ENCODE measurements at places on chromosomes 4 and X.

- H3K27ac ChIP-seq: no peak overlapping the region
- no peaks in the 10 kb centered on the region for H3K36me3 ChIP-seq
- H3K27me3 ChIP-seq: peaks cover 6% of the 10 kb centered on the region
Measured at GRCh38 chr4:48827622-48828021, 3.3 kb upstream of the OCIAD1 start.

- no peak overlapping the region for H3K4me3 ChIP-seq
- no peaks in the 10 kb centered on the region for H3K27me3 ChIP-seq
- H3K27ac ChIP-seq: no peak overlapping the region
- no peaks in the 10 kb centered on the region for H3K4me1 ChIP-seq
- H3K36me3 ChIP-seq: no peaks in the 10 kb centered on the region
Measured at GRCh38 chrX:13854003-13854402, 37.1 kb upstream of the GPM6B start.

- H3K4me3 ChIP-seq: no peak overlapping the region
- DNase-seq: no peak
- no peaks in the 10 kb centered on the region for H3K4me1 ChIP-seq
- no peaks in the 10 kb centered on the region for H3K27me3 ChIP-seq
- no peak overlapping the region for H3K27ac ChIP-seq
Measured at GRCh38 chr4:181582595-181582994, 660.6 kb upstream of the TENM3 start.

DNA sequence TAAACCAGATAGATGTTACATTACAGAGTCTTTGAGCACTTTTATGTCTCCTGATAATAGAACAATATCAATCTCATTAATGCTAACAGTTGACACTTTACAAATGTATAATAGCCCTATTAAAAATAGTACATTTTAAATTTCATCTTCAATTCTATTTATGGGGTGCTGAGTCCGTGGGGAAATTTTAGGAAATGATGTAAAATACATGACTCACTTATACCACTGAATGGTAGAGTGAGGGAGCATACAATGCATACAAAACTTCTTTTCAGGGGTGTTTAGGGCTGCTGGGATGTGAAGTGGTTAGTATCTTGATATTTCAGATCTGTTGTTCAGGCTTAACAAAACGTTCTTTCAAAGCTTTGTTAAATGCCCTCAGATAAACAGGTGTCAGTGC is 696.2 kb downstream of the TRAM1L1 start:
- H3K27ac ChIP-seq: no peak overlapping the region
- H3K4me3 ChIP-seq: no peak overlapping the region
- no peaks in the 10 kb centered on the region for H3K27me3 ChIP-seq
- H3K4me1 ChIP-seq: no peaks in the 10 kb centered on the region

DNA sequence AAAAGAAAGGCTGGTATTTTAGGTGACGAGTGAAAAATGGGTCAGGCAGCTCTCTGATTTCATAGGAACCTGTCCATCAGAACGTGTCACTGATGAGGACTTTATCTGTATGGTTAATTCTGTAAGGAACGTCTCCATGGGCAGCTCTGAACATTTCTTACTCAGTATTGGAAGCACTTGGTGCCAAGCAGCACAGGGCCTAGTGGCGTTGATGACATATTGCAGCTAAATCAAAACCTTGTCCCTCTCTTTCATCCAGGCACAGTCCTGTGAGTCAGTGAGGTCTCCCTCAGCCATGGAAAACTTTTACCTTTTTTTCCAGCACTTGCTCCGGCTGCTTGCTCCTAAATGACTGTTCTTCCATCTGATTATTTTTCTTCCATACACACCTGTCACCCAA is 301.9 kb downstream of the DHX15 start:
- no peak overlapping the region for H3K4me3 ChIP-seq
- H3K27ac ChIP-seq: no peak overlapping the region
- H3K27me3 ChIP-seq: peaks cover 7% of the 10 kb centered on the region
- DNase-seq: no peak

GRCh38 chr4:140884431-140885058 is 128.4 kb upstream of the TBC1D9 start:
- no peak overlapping the region for H3K27ac ChIP-seq
- no peaks in the 10 kb centered on the region for H3K4me1 ChIP-seq
- DNase-seq: peak; percentile 29
- no peak overlapping the region for H3K4me3 ChIP-seq
- no peaks in the 10 kb centered on the region for H3K27me3 ChIP-seq

- no peak overlapping the region for H3K27ac ChIP-seq
- H3K4me3 ChIP-seq: no peak overlapping the region
- no peaks in the 10 kb centered on the region for H3K27me3 ChIP-seq
Measured at GRCh38 chr4:108311313-108311712, 142.6 kb upstream of the LEF1 start.

DNA sequence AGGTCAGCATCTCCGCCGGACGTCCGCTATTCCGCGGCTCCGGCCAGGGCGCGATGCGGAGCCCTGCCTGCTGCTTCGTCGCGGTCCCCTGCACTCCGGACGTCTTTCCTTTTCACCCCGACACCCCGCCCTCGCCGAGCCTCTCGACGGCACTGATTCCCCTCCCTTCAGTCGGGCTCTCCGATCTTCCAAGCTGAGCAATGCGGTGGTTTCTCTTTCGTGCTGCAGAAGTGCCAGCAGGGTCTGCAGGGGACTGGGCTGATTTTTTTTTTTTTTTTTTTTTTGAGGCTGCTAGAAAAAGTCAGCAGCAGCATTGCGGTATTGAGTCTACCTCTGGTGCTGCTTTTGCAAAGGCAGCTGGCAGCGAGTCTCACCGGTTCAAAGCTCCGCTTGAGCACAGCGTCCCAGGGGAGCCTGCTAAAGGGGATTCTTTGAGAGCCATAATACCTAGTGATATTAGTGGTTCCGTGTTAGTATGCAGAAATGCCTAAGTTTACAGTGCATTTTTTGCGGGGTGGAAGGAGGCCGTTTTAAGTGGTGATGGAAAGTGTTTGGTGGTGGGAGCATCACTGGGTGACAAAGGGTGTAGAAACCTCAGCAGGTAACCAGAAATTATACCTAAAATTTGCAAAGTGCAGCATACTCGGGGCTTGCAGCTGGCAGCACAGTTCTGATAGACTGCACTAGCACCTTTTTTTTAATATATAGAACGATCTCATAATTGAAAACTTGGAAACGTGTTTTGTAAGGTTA is 969 bp downstream of the STIM2 start:
- no peaks in the 10 kb centered on the region for H3K27me3 ChIP-seq
- H3K36me3 ChIP-seq: peaks cover 12% of the 10 kb centered on the region
- H3K4me3 ChIP-seq: peak overlapping the region; percentile 94
- peak overlapping the region; percentile 96 for H3K27ac ChIP-seq
- peaks cover 52% of the 10 kb centered on the region for H3K4me1 ChIP-seq
- DNase-seq: peak; percentile 83
